ENCODE measurements at places on chromosomes 7 and 10. TPM values are rescaled to one million over a fixed set of nuclear protein-coding genes. Genes with fewer than 3 reads are reported as not detected.
A peak's percentile ranks its signal among the peaks of the same experiment; 100 is the strongest.

GRCh38 chr10:85761906-85762445 lies 604.6 kb downstream of the GRID1 start:
- DNase-seq = no peak

GRCh38 chr10:60549686-60550085 lies 160.0 kb upstream of the ANK3 start:
- DNase-seq = no peak

DNA sequence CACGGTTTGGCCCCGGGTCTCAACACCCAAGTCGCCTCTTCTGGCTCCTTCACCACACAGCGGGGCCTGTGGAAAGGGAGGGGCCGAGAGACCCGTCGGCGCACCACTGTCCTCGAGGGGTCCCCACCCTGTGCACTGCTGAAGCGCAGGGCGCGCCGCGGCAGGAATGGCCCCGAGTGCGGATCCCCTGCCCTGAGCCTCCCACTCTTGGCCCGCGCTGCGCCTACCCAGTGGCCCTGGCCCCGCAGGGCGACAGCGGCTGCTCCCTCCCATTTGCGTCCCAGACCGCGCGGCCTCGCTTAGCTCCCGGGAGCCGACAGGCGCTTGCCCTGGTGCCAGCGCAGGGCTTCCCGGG lies 2.1 kb upstream of the SFMBT2 start:
- no peak for DNase-seq

TFR2 gene
- 7.2 TPM for total RNA-seq

DNA sequence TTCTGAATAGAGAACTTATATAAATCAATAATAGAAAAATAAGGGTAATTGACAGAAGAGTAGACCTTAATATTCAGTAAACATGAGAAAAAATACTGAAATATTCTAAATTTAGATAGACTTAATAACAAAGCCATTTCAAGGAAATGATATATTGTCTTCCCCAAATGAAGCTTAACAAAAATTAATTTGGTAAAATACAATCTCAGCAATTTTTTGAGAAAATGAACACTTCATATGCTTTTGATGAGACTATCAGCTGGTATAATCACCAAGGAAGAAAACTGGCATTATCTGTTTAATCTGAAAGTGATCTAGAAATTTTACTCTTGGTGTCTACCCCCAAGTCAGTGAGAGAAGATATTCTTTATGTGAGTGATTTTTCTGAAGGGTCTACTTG lies 1.7 kb upstream of the FAM237B start:
- DNase-seq = no peak

TAS2R41 gene
- not detected for total RNA-seq

DNA sequence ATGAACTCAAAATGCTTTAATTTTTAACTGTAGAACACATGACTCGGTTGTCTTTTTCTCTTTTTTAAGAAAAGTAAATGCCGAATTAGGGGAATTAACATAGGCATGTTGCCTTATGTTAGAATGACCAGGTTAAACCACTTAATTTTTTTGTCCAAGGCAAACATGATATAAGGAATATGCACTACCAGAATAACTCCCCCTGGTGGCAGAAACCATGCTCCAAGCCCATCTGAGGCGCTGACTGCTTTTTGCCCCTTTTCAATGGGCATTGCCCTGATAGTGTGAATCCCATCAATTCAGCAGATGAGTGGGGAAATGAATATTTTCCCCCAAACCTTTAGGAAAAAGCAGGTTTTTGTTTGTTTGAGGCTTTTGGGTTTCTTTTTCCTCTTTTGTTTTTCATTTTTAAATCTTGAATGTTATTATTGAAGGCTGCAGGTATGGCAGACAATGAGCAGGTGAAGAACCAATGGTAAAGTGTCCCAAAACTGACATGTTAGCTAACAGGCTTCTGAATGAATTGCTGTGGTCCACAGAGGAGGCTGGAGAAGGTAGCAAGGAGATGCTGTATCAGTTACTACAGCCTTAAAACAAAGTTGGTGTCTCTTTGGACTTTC lies 284.3 kb downstream of the SORCS3 start:
- DNase-seq = no peak

- DNase-seq = no peak
These were observed 181.3 kb downstream of the CDK14 start for GRCh38 chr7:90777465-90777864.

DNA sequence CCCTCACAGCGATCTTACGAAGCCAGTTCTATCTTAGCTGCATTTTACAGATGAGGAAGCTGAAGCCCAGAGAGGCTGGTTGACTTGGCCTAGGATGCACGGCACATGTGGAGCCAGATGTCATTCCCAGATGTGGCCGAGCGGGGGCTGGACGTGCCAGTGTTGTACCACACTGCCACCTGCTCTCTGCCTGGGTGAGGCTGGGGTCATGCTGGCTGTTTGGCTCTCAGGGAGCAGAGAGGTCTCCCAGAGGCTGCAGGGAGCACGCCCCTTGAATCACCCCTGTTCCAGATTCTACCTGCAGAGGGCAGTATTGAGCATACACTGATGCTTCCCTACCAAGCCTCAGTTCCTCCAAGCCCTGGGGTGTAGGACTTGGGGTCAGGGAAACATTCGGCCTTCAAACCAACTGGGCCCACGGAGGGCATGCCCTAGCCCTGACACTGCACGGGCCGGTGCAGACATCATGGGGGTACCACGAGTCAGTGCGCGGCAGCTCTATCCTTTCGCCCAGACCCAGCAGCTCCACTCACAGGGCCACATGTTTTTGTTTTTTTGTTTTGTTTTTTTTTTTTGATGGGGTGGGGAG lies 3.8 kb upstream of the GTF2IRD1 start:
- peak; percentile 20 for DNase-seq

DNA sequence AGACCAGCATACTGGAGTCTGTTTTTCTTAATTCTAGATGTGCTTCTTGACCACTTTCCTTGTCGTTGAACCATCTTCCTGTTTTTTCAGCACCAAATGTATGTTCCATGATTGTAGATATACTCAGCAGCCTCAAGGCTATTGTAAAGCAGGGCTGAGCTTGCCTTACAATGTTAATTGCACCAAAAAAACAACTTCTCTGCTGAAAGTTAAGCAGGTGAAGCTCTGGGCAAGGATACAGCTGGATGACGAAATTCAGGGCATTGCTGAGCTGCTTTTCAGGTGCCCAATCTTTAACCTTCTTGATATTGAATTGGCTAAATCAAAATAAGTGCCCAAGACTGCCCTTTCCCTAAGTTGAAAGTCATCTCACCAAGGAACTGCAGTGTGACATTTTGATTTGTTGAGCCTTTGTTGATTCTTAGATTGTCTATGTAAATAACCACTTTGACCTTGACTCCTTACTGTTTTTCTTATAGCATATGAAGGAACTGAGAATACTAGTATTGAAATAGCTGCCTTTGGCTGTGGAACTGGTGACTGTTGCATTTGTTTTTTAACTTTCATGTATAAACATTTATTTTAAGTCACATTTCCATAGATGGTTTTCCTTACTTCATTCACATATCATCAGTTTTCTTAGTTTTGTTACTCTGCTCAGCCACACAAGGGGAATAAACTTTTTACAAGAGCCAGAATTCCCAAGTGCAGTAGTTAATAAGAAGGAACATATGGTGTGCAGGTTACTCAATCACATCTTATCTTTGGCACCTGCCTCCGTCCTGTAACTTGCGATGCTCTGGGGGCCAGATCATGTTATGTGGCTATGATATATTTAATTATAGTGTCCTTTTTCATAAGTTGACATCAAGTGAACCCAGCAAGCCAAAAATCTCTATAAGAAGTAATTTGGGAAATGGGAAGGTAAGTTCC lies 3.1 kb downstream of the AHCYL2 start:
- DNase-seq = no peak

VCL gene
- 54.6 TPM for total RNA-seq

GRCh38 chr7:1345796-1346755 lies 113.2 kb downstream of the MICALL2 start:
- DNase-seq = no peak

BICC1 gene
- 0.08 TPM for total RNA-seq

HTR7 gene
- total RNA-seq = not detected

DNA sequence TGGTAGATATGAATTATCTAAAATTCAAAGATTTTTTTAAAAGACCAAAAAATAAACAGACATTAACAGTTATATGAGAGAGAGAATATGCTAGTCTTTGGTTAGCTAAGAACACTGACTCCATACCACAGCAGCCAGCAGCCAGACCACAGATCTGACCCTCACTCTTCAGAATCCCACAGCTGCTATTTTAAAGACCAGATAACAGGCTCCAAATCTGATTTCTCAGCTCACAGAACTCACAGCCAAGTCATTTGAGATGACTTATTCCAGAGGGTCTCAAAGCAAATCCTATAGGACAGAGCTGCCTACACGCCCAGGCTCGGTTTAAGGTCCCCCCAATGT lies 20.4 kb downstream of the NUDCD3 start:
- no peak for DNase-seq

GNG11 gene
- 0.85 TPM for total RNA-seq

DNA sequence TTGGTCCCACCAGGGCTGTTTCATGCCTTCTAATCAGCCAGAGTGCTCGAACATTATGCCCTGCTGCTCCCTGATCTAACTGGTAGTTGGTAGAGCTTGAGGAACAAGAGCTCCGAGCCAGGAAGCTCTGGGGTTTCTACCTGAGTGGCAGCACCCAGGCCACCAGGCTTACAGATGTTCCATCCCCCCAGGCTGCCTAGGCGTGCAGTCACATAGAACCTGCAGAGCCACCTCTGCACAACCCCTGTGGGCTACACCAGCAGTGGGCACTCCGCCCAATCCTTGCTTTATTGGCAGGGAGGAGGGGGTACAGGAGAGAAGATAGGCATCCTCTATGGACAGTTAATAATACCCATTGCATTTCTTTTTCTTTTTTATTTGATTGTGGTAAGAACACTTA lies 21.8 kb downstream of the MAP3K8 start:
- no peak for DNase-seq

DNA sequence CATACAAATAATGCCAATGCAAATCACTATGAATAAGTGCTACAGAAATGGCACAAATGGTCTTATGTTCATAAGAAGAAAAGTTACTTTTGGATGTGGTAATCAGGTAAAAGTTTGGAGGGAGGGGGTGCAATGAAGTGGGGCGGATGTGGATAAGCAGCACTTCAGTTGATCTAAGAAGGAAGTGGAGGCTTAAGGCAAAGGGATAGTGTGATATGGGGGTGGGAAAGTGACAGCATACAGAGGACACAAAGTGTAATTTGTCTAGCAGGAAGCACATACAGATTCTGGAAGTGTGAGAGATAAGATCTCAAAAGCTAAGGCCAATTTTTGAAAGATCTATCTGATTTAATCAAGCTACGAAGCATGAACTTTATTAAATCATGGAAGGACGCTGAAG lies 6.3 kb downstream of the BET1 start:
- DNase-seq = no peak

GRCh38 chr10:3886641-3887251 lies 101.7 kb upstream of the KLF6 start:
- DNase-seq = no peak

DNA sequence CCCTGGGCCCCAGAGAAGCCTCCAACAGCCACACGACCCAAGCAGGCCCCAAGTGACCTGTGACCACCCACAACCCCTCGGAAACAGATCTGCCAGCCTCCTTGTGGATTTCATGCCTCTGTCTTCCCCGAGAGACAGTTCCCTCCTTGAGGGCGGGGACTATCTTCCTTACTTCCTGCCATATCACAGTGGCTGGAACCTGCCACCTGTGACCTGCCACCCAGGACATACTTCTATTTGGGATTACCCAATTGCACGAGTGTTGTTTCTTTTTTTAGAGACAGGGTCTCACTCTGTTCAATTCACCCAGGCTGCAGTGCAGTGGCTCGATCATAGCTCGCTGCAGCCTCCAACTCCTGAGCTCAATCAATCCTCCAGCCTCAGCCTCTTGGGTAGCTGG lies 25.9 kb downstream of the TNRC18 start:
- DNase-seq = no peak

DNA sequence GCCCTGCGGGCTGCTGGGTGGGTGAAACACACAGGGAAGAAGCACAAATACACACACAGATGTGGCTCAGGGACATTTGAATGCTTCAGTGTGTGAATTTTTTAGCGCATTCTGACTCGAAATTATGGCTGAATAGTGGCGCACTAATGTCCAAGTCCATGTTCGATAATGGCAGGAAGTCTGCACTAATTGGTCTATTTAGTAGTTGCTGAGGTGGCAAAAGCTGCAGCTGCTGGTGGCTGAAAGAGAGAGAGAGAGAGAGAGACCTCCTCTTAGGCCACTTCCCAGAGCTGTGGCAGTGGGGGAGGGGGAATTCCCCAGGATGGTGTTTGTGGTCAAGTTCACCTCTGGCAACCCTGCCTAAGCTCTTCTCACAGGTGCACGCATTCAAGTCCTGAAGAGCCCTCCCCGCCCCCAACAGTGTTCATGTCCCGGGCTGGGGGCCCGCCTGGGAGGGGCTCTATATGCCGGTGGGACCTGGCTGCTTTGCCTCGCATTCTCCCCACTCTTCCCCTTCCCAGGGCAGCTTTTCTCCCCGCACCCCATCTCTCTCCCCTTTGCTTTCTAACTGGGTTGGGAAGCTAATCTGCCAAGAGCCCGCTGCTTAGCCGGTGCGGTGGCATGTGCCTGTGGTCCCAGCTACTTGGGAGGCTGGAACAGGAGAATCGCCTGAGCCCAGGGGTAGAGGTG lies 6.0 kb upstream of the MNX1 start:
- DNase-seq = peak; percentile 72

DNA sequence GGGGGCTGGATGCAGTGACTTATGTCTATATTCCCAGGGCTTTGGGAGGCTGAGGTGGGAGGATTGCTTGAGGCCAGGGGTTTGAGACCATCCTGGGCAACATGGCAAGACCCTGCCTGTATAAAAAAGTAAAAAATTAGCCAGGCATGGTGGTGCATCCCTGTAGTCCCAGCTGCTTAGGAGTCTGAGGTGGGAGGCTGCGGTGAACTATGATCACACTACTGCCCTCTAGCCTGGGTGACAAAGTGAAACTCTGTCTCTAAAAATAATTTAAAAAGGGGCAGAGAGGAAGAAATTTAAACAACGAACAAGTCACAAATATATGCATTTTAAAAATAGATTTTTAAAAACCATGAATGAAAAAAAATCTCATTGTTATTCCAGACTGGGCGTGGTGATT lies 46.2 kb upstream of the FEZF1 start:
- no peak for DNase-seq

ADGRA1 gene
- total RNA-seq = not detected

DNA sequence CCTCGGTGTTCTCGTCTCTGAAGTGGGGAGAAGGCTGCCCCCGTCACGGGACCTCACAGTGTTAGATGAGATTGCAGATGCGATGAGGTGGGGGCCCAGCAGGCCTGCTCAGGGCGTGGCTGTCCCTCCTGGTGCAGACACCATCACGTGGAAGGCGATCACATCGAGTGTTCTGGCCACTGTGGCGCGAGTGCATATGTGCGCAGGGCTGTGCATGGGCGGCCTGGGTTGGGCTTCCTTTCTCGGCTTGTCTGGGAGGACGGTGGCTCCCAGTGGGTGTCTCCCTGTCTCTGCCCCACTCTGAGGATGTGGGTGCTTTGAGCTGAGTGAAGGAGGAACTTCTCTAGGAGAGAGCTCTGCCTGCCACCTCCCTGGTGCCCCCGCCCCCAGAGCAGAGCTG lies 83.1 kb downstream of the LHPP start:
- DNase-seq = no peak

TSPAN14 gene
- total RNA-seq = 31.7 TPM
